GM23338 (cell line): ENCODE measurements at places on chromosomes 7 and 10. TPM values are rescaled to one million over a fixed set of nuclear protein-coding genes. Genes with fewer than 3 reads are reported as not detected.

DNA sequence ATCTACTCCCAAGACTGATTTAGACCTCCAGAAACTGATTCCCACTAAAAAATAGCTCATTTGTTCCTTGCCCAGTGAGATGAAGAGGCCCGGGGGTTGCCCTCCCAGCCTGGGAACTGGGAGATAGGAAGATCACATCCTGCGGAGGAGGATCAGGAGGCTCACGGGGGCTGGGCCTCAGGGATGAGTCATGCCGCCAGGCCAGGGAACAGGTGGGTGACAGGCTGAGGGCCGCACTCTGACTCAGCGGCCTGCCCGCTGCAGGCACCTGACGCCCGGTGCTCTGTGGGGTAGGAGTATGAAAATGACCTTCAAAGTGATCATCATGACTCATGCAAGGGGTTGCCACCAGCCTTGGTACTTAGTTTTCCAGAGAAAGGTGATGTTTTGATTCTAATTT is 104.5 kb upstream of the ZPBP start:
- DNase-seq: peak; percentile 69

- no peak for DNase-seq
These were observed 58.9 kb upstream of the SHH start for GRCh38 chr7:155871211-155871610.

DNA sequence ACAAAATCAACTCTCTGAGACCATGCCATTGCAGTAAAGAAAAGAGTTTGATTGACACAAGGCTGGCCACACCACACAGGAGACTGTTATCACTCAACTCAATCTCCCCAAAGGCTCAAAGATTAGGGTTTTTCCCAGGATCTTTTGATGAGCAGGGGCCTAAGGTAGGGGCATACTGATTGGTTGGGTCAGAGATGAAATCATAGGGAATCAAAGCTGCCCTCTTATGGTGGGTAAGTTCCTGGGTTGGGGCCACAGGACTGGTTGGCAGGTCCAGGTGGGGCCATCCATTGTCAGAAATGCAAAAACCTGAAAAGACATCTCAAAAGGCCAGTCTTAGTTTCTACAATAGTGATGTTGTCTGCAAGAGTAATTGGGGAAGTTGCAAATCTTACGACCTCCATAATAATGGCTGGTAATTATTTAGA is 91.6 kb downstream of the AKR1D1 start:
- peak; percentile 59 for DNase-seq

EPO gene
- 0.97 and 1.0 TPM in 2 replicates for polyA plus RNA-seq

OPN1SW gene
- 0.50 and 0.80 TPM in 2 replicates for polyA plus RNA-seq

- DNase-seq: no peak
These were observed 114.3 kb downstream of the ARHGAP22 start for GRCh38 chr10:48490571-48490940.

DNA sequence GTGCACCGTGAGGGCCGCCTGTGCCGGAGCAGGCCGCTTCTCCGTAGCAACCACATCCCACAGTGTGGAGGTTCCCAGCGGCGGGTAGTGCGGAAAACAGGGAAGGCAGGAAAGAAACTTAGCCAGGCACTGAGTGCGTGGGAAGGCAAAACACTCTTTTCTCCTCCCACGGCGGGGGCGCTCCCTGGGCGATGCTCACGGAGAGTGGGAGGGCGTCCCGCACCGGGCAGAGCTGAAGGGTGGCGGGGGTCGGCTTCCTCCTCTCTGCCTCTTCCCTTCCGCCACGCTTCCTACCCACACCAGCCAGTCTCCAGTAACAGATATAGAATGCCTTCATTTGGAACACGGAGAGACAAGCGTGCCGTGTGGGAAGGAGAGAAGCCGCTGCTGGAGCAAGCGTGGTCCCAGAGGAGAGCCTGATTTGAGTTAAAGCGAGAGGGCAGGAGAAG is 252.5 kb downstream of the PAXIP1 start:
- DNase-seq: no peak

CFAP43 gene
- 0.44 TPM in 1 of 2 replicates, not detected in the other for polyA plus RNA-seq

- DNase-seq: no peak
These were observed 198.3 kb downstream of the PRKG1 start for GRCh38 chr10:51272555-51272954.

DNA sequence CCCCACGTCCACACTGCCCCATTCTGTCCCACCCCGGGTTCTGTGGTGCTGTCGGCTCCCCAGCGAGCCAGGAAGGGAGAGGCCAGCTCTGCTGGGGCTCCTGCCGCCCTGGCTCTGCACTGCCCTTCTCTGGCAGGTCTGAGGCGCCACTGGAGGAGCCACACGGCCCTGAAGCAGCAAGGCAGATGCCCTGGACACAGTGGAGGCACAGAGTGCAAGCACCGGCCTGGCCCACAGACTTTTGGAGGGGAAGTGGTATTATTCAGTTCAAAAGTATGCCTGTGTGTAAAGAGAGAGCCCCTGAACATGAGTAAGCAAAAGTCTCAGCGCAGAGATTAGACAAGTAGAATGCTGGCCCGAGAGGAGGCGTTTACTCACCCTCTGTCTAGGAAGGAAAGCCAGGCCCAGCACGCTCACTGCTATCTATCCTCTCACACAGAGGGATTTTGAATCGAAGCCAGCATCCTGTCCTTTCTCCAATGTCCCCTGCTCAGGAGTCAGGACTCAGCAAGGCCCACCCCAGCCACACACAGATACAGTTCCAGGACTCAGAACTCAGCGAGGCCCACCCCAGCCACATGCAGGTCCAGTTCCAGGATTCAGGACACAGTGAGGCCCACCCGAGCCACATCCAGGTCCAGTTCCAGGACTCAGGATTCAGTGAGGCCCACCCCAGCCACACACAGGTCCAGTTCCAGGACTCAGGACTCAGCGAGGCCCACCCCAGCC is 115.0 kb downstream of the EGFR start:
- no peak for DNase-seq

DNA sequence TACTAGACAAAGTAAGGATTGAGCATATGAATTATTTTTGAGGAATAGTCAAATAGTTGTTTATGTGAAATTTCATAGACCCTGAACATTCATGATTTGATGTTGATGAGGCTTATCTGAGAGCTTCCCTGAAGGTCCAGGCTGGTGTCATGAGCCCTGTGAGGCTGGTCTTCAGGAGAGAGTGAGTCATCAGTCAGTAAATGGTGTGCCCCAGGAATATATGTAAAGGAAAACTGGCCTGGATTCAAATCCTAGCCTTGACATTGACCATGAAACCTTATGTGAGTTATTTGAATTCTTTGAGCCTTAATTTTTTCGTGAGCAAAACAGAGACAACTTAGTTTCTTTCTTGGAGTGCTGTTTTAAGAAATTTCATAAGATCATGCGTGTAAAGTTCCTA is 6.2 kb downstream of the TMEM236 start:
- DNase-seq: no peak

DNA sequence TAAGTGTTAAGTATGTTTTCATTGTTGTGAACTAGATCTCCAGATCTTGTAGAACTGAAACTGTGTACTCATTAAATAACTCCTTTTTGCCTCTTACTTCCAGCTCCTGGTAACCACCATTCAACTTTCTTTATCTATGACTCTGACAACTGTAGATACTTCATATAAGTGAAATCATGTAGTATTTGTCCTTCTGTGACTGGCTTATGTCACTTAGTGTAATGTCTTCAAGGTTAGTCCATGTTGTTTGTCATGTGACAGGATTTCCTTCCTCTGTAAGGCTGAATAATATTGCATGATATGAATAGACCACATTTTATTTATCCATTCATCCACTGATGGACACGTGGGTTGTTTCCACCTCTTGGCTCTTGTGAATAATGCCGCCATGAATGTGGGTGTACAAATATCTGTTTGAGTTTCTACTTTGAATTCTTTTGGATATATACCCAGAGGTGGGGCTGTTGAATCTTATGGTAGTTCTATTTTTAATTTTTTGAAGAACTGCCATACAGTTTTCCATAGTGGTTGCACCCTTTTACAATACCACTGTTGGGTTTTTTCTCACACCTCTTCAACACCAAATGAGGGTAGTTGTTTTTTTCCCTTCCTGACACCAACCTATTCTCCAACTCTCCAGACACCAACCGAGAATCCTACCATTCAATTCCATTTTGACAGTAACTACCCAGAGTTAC is 10.7 kb upstream of the FMC1 start:
- no peak for DNase-seq

ACHE gene
- polyA plus RNA-seq: 3.6 and 3.9 TPM in 2 replicates

ZNF804B gene
- not detected in 2 replicates for polyA plus RNA-seq

- DNase-seq: no peak
These were observed 10.4 kb upstream of the PCGF5 start for GRCh38 chr10:91210014-91210413.

DNA sequence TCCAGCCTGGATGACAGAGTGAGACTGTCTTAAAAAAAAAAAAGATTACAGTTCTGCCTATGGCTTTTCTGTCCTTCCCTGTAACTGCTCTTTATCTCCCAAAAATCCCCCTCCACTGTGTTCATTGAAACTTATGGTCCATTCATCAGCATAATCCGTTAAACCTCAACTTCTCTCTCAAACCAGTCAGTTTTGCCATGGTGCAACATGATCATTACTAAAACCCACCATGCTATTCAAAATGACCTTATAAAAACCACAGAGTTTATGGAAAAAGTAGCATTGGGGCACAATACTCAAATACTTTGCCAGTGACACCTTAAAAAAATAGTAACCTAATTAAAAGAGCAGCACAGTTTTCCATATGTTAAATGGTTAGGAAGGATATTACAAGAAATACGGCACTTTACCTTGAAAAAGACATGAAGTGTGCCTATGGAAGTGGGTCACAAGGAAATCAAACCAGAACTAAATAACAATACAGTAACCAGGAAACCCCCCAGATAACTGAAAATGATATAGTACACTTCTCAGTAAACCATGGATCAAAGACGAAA is 74.0 kb upstream of the ST8SIA6 start:
- no peak for DNase-seq

C10orf62 gene
- not detected in 2 replicates for polyA plus RNA-seq

PRSS1 gene
- not detected in 2 replicates for polyA plus RNA-seq
